ENCODE measurements at places on chromosomes 6 and 20. TPM values are rescaled to one million over a fixed set of nuclear protein-coding genes. Genes with fewer than 3 reads are reported as not detected.

The FNDC11 gene
- 0.20 TPM for total RNA-seq

The TCFL5 gene
- 6.0 TPM for total RNA-seq

DNA sequence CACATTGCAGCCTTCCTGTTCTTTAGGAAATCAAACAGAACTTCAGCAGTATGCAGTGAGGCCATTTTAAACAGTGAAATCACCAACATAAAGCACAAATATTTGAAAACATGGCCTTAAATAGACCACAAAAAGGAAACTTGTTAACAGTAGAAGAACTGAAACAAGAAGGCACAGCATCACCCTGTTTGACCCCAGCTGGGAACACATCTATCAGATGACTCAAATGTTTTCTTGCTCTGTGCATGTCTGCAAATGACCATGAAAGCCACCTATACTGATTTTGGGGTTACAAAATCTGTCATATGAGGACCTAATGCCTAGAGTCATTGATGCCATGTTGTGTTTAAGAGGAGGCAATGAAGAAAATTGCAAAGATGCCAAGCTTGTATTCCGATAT lies 123.8 kb upstream of the ADGRF1 start:
- no peak for DNase-seq

GRCh38 chr20:41476446-41476845 lies 109.8 kb upstream of the EMILIN3 start:
- DNase-seq, result no peak

DNA sequence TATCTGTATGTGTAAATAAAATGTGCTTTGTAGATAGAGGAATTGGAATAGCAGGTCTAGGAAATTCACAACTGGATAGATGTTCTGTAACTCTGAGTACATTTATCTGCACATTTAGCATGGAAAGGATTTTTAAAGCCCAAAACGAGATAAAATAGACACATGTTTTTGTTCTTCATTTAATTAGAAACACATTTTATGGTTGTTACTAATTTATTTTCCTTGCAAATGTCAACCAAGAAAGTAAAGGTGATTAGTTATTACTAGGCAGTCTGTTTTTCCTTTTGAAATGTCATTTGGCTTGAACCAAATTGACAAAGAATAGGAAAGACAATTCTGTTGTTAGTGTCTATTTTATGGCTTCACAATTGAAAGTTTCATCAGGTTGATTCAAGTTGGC lies 769 bp downstream of the PRL start:
- no peak for DNase-seq

- DNase-seq, result no peak
These were observed 61.6 kb downstream of the PHACTR2 start for GRCh38 chr6:143739341-143739851.

All from activated CD4-positive, alpha-beta memory T cell treated with anti-CD3 and anti-CD28 coated beads, Interleukin-2, amount 10 ng/mL, durations not matched to agents 7 days and 5 days (primary cell).